ENCODE measurements at places on chromosomes 5 and 9. TPM values are rescaled to one million over a fixed set of nuclear protein-coding genes. Genes with fewer than 3 reads are reported as not detected.

- no peak for DNase-seq
These were observed 1495.7 kb upstream of the WWC1 start for GRCh38 chr5:166795756-166796155.

GRCh38 chr9:123488722-123489321 lies 132.8 kb downstream of the CRB2 start:
- DNase-seq, result no peak

- no peak for DNase-seq
These were observed 211.0 kb downstream of the AGTPBP1 start for GRCh38 chr9:85530721-85531120.

GRCh38 chr5:38843665-38844064 lies 2.1 kb upstream of the OSMR start:
- DNase-seq, result no peak

DNA sequence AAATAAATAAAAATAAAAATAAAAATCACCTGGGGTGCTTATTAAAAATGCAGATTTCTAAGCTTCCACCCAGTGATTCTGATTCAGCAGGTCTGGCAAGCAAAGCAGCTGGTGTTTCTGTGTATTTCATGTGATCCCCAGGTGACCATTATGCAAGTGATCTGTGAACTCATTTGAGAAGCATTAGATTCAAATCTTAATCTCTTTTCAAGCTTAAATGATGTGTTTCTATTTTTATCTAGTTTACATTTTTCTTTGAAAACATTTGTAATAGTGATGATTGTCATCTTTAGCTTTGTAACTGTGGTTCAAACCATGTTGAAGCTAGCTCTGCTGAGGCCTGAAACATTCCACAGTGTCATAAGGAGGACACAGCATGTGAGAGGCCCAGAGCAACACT lies 804.8 kb upstream of the ZNF608 start:
- DNase-seq, result no peak

GRCh38 chr5:80069251-80069800 lies 34.2 kb downstream of the THBS4 start:
- DNase-seq, result no peak

DNA sequence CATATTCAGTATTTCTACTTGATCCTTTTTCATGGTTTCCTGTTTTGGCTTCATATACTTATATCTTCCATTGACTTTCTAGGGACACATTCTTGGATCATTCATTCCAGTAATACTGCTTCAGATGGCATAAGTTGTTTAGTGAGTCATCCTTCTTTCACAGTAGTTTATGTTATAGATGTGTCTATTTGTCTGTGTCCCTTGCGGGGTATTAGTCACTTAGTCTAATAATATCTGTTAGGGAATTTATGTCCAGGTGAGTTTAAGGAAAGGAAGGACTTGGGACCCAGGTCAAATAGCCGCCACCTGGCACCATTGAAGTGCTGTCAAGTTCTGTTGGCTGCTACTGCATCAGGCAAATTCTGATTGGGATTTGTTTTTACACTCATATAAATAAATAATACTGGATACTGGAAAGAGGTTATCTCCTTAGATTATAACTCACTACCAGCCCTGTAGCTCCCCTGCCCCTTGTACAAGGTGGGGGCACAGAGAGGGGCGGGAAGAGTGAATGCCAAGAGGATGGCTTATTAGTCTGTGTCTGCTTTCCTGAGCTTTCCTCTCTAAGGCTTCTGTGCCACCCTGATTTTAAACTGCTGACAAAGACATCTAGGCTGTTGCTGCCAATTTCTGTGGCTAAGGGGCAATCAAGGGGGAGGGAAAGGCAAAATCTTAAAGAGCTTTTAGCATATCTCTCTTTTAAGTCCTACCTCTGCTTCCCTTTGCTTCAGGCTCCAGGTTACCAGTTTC lies 64.9 kb downstream of the CDC42SE2 start:
- DNase-seq, result no peak

DNA sequence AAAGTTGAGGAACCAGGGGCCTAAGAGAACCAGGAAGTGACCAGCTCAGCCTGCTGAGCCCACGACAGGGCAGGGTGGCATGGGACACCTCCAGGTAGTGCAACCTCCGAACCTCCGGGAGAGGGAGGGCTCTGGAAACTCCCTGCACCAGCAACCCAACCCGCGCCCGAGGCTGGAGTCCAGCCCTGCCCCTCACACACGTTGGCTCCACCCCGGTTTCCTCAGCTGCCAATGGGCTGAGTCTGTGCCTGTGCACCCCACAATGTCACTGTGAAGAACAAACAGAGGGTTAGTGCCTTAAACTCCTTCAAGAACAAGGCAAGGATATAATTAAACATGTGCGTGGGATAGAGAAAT lies 17.0 kb upstream of the UNC5A start:
- DNase-seq, result no peak

GRCh38 chr5:133256276-133256675 lies 204.5 kb downstream of the HSPA4 start:
- no peak for DNase-seq

DNA sequence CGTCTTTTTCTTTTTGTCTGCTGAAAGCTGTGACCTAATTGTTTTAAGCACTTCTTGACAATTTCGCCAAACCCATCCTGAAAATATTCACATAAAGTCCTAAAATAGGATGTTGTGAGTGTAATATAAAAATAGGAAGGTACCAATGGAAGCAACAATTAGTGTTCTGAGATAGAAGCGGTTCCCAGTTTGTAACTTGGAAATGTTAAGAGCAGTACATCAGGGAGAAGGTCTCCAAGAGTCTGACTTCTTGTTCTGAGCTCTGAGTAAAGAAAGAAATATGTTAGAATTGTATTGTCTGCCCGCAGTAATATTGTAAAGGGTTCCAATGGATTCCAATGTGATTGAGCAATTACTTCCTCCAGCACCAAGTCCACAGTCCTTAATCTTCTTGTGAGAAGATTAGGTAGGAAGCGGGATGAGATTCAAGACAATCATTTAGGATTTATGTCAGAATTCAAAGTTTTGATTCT lies 3.9 kb downstream of the VCAN start:
- DNase-seq, result peak; percentile 34

- DNase-seq, result no peak
These were observed 31.9 kb upstream of the TBC1D2 start for GRCh38 chr9:98287384-98287783.

GRCh38 chr9:130990306-130990977 lies 18.5 kb upstream of the LAMC3 start:
- DNase-seq, result no peak

DNA sequence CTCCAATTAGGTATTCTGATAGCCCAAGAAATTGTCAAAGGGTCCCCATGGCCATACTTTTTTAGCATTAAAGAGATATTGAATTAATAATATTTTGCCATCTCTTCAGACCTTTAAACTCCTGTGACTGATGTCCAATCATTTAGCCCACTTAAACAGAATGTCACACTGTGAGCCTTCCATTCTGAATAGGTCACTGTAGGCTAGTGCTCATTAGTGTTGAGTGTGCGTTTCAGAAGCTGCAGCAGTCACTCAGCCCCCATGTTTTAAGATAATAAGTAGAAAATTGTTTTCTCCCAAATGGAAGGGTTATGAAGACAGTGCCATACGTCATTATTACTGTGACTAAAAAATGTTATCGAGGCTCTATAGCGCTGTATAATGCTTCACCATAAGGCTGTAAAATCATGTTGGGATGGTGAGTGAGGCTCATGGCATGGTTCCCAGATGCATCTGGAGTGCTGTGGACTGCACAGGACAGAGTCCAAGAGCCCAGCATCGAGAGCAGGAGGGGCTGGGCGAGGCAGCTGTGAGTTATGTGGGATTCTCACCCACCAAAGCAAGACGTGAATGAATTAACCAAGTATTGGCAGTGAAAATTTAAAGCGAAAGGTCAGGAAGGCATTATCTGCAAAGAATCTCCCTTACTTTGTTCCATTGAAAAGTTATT lies 2112.9 kb upstream of the WWC1 start:
- DNase-seq, result no peak

DNA sequence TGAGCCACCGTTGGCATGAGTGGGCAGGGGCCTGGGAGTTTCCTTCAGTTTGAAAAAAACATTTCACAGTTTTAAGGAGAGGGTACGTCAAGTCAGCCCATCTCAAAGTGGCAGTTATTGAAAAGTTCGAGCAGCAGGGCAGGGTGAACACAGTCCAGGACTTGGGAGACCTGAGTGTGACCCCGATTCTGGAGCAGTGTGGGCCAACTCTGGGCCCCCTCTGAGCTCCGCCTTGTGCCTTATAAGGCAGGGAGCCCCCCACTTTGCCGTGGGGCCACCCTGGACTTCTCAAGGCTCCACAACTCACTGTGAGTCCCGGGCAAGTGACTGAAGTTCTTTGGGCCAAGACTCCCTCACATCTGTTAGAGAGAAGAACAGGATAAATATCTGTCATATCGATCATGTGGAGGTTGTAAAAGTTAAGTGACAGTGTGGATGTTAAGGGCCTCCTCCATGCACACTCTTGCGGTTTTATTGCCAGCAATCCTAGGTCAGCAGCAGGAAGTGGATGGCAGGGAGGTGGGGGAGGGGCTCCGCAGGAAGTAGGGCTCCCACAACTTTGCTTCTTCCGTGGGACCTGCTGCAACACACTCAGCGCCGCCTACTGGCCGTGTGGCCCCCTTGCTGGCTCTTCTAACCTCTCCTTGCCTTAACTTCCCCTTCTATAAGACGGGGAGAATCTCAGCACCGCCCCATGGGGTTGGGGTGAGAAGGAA lies 38.4 kb downstream of the HRH2 start:
- no peak for DNase-seq

GRCh38 chr9:70791936-70792335 lies 329.5 kb downstream of the TRPM3 start:
- no peak for DNase-seq

DNA sequence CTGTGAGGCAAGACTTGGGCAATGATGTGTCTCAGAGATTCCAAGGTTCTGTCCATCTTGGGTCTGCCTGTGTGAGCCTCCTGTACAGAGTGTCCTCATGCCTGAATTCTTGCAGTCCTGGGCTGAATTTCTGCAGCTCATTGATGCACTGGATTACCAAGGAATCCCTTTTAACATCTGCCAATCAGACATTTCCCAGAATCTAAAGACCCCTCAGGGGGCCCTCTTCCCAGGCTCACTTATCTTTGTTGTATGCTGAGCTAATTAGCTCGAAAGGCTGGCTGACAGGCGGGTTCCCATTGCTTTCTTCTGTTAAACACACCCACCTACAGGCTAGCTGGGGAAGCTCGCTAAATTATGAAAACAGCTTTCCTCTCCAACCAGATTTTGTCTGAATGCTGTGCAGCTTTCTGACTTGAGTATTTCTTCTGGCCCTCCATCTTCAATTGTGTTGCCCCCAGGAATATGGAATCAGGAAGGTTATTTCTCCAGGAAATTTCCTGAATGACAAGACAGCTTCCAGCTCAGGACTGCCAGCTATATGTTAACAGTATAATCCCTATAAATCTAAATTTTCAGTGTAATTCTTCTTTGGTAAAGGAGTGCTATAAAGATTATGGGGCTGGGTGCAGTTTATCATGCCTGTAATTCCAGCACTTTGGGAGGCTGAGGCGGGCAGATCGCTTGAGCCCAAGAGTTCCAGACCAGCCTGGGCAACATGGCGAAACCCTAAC lies at the start of gene LIX1:
Gene LIX1, minus strand, starts transcription at position 91 of the 734 bp plus-strand sequence. Its CDS starts 35 bp downstream, at position 56.
- peak; percentile 37 for DNase-seq

- no peak for DNase-seq
These were observed 55.1 kb upstream of the TEX48 start for GRCh38 chr9:114737118-114737517.

DNA sequence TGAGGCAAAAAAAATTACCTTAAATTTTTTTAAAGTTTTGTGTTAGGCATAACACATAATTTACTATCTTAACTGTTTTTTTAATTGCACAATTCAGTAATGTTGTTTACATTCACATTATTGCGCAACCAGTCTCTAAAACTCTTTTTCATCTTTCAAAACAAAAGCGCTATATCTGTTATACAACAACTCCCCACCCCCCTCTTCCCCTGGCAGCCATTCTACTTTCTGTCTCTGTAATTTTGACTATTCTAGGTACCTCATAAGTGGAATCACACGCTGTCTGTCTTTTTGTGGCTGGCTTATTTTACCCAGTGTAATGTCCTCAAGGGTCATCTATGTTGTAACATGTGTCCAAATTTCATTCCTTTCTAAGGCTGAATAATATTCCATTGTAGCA lies 241.5 kb upstream of the DMRT1 start:
- DNase-seq, result no peak

GRCh38 chr9:92745881-92746280 lies 18.8 kb downstream of the BICD2 start:
- no peak for DNase-seq

DNA sequence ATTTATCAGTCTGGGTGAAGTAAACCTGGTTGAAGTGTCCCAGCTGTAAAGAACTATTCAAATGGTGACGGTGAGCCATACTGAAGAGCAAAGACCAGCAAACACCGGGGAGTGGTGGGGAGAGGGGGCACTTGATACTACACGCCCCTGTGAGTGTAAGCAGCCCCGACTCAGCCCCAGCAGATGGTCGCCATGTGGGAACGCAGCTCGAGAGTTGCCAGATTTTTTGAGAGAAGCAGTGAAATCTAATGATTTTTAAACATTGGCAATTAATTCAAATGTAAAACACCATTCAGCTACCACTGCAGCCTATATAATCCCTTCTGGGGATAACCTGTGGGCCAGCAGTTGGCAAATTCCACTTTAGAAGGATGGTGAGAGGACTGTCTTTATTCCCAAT lies 1386.9 kb upstream of the WWC1 start:
- DNase-seq, result no peak

GRCh38 chr5:152349683-152350526 lies 55.2 kb downstream of the NMUR2 start:
- DNase-seq, result peak; percentile 26

- DNase-seq, result no peak
These were observed 9.6 kb downstream of the TLE4 start for GRCh38 chr9:79581388-79581787.

GRCh38 chr9:80699511-80699998 lies 989.8 kb downstream of the TLE1 start:
- DNase-seq, result peak; percentile 31

GRCh38 chr5:136200130-136200529 lies 7.2 kb upstream of the SMIM32 start:
- no peak for DNase-seq

GRCh38 chr9:129932303-129933151 lies 97.3 kb downstream of the USP20 start:
- no peak for DNase-seq

DNA sequence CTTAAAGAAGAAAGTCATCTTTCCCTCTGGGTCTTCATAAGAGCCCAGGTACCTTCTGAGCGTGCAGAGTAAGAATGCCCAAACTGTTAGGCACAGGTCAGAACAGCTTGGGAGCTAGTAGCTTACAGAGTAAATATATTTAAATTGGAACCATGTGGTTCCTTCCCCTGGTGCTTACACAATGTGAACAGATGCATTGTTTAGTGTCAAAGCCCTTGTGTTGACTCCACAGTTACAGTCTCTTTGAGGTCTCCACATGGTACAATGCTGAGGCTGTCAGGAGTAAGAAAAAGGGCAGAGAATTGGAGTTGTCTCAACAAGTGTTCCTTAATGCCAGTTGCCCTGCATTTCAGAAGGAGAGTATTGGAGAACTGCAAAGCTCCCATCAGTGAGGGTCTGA lies 188.5 kb downstream of the PAPPA start:
- DNase-seq, result no peak

- DNase-seq, result no peak
These were observed 148.5 kb downstream of the NMUR2 start for GRCh38 chr5:152256580-152256979.

TAF1L gene
- 0.09 TPM for polyA plus RNA-seq

ORM2 gene
- 1.4 TPM for polyA plus RNA-seq

NR3C1 gene
- 61.8 TPM for polyA plus RNA-seq

CD74 gene
- 121 TPM for polyA plus RNA-seq

FGFR4 gene
- 226 TPM for polyA plus RNA-seq

PCDHGB6 gene
- 7.8 TPM for polyA plus RNA-seq

ANKDD1B gene
- polyA plus RNA-seq, result 4.5 TPM

OTP gene
- polyA plus RNA-seq, result not detected

FAM53C gene
- 42.0 TPM for polyA plus RNA-seq
